Thyroid gland (tissue), 4 donors: ENCODE measurements at places on chromosomes 12 and 14. TPM values are rescaled to one million over a fixed set of nuclear protein-coding genes. Genes with fewer than 3 reads are reported as not detected.

DNA sequence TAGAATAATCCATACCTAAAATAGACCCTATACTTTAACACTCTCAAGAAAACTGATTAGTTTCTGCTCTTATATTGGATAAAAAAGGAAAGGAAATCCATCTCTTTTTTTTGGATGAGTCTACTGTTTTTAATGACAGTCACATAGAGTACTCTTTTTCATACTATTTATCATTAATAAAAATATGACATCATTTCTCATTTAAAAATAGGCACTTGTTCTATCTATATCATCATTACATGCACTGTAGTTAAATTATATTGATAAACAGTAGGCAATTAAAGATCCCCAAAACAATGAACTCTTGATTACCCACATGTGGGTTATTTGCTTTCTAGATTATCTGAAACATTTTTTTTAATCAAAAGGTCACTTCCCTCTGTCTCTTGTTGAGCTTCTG, 338.8 kb downstream of the NELL2 start:
- H3K4me1 ChIP-seq: peaks cover 8% of the 10 kb centered on the region
- no peak for DNase-seq
- no peaks in the 10 kb centered on the region for H3K27me3 ChIP-seq
- no peak overlapping the region for H3K27ac ChIP-seq

DNA sequence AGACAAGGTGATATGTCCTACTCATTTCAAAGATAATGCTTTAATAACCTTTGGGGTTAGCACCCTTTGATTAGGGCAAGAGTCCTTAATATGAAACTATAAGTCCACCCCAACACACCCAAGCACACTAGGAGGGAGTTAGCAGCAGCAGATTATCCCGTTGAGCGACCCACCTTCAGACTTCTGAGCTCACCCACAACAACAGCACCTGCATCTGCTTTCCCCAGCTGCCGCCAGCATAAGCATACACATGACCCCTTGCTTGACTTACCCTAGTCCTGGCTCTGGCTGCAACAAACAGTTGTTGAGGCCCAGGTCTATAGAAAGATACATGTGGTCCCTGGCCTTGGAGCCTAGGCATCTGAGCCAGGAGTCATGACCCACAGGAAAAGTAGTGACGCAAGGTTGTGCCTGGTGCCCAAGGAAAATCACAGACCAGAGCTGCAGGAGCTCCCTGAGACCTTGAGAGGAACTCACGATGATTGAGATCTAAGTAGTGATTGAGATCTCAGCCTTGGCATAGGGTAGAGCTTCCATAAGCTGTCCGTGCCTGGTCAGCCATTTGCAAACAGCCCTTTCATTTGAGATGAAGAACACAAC, 19.0 kb downstream of the ZDHHC22 start:
- peaks cover 54% of the 10 kb centered on the region for H3K4me1 ChIP-seq
- no peak overlapping the region for H3K4me3 ChIP-seq
- H3K27ac ChIP-seq: peak overlapping the region; percentile 45
- no peaks in the 10 kb centered on the region for H3K27me3 ChIP-seq
- DNase-seq: no peak

DNA sequence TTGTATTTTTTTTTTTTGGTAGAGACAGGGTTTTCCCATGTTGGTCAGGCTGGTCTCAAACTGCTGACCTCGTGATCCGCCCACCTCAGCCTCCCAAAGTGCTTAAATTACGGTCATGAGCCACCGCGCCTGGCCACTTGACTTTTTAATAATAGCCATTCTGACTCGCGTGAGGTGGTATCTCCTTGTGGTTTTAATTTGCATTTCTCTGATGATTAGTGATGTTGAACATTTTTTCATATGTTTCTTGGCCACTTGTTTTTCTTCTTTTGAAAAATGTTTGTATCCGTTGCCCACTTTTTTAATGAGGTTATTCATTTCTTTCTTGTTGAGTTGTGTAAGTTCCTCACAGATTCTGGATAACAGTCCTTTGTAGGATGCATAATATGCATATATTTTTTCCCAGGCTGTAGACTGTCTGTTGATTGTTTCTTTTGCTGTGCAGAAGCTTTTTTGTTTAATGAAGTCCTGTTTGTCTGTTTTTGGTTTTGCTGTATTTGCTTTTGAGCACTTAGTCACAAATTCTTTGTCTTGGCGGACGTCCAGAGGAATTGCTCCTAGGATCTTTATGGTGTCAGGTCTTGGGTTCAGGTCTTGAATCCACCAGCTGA, 10.3 kb upstream of the PGAM5 start:
- H3K36me3 ChIP-seq: peaks cover 7% of the 10 kb centered on the region
- H3K27me3 ChIP-seq: no peaks in the 10 kb centered on the region
- no peaks in the 10 kb centered on the region for H3K4me1 ChIP-seq
- H3K27ac ChIP-seq: no peak overlapping the region

DNA sequence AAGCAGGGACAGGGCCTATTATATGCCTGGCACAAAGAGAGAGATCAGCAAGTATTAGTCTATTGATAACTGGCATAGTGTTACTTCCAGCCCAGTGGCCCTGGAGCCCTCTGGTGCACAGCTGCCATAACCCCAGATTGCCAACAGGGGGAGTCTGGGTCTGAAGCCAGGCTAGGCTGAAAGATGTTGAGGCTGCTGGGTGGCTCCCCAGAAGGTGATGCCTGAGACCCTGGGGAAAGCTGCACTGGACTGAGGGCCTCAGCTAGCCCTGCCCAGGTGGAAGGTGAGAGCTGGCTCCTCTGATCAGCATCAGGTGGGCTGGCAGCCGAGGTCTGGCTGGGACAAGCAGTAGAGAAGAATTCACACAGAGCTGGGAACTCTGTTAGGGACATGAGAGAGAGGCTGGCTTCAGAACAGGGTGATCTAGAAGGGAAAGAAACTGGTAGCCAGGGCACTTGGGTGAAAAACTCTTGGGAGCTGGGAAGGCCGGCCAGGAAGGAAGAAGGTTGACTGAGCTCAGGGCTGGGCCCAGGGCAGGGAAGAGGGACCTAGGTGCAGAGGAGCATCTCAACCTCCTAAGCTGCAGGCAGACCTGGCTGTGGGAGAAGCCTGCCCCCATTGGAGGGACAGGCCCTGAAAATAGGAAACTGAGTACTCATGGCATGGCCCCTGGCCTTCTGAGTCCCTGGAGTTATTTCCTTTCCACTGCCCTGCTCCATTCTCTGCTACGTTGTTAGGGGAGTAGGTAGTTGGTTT, 3.9 kb downstream of the GZMH start:
- peak; percentile 35 for DNase-seq
- peaks cover 4% of the 10 kb centered on the region for H3K4me1 ChIP-seq
- peak overlapping the region; percentile 63 for H3K27ac ChIP-seq
- no peaks in the 10 kb centered on the region for H3K27me3 ChIP-seq
- no peaks in the 10 kb centered on the region for H3K36me3 ChIP-seq

GRCh38 chr14:57408037-57408436, 17.7 kb downstream of the NAA30 start:
- H3K27me3 ChIP-seq: no peaks in the 10 kb centered on the region
- peaks cover 7% of the 10 kb centered on the region for H3K36me3 ChIP-seq
- H3K4me1 ChIP-seq: peaks cover 7% of the 10 kb centered on the region
- no peak for DNase-seq
- no peak overlapping the region for H3K27ac ChIP-seq
- H3K4me3 ChIP-seq: no peak overlapping the region

DNA sequence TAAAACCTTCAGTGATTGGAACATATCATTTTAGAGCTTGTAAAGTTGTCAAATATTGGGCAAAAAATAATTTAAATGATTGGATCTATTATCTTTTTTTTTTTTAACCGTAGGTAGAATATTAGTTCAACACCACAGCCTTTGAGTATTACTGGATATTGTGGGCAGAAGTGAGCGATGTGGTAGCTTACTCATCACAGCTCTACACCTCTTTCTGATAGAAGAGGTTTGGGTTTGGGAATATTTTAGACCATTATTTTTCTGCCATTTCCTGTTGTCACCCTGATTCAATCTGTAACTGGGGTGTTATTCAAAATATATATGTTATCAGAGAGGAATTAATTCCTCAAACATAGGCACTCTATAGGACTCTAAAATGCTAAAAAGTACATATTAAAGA, 34.8 kb upstream of the SLC38A2 start:
- H3K27ac ChIP-seq: no peak overlapping the region
- H3K4me1 ChIP-seq: no peaks in the 10 kb centered on the region
- no peaks in the 10 kb centered on the region for H3K27me3 ChIP-seq

- H3K27ac ChIP-seq: no peak overlapping the region
- H3K4me3 ChIP-seq: no peak overlapping the region
- H3K27me3 ChIP-seq: no peaks in the 10 kb centered on the region
- peaks cover 23% of the 10 kb centered on the region for H3K36me3 ChIP-seq
- DNase-seq: no peak
Measured at GRCh38 chr14:36293824-36294223, 26.6 kb downstream of the MBIP start.

DNA sequence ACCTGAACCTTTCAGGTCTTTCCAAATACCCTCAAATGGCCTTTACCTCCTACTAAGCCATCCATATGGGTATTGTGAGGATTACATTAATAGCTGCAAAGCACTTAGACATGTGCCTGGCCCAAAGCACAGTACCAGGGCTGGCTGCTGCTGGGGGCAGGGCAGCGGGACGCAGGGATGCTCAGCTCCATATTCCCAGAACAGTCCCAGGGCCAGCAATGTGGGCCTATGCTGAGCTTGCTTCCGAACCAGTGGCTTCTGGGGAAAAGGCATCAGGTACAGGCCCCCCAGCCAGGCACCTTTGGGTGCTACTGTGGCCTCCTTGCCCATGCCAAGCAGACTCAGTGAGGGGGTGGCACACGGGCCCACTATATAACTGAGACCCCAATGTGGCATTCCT, 10.4 kb downstream of the ACTN1 start:
- no peak overlapping the region for H3K4me3 ChIP-seq
- no peak for DNase-seq
- H3K27ac ChIP-seq: no peak overlapping the region
- H3K27me3 ChIP-seq: no peaks in the 10 kb centered on the region
- peaks cover 60% of the 10 kb centered on the region for H3K4me1 ChIP-seq
- H3K36me3 ChIP-seq: no peaks in the 10 kb centered on the region

DNA sequence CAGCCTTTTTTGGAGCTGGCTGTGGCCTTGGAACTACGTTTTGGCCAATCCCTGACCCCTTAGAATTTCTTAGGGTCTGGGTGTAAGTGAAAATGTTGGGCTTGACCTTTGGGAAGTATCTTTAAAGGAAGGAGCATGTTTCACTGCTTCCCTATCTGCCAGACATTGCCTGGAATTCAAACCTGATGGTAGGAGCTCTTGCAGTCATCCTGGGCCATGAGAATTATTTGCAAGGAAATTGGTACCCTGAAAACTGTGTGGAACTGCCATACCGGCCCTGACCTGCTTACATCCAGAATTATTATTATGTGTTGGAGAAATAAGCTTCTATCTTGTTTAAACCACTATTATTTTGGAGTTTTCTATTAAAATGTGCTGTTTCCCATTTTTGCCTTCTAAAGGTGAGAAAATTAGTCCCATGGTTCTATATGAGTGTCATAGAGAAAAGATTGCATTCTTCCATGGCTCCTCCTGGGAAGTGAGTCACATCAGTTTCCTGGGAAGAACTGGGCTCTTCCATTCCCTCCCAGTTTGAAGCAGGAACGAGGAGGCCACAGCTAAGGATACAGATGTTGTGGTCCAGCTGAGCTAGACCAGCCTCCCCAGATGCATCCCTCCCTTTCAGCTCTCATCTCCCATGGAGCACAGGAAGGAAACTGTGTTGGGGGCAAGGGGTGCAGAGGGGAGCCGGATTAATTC, 9.5 kb upstream of the PGF start:
- peak overlapping the region; percentile 47 for H3K27ac ChIP-seq
- DNase-seq: no peak
- no peaks in the 10 kb centered on the region for H3K27me3 ChIP-seq
- H3K4me1 ChIP-seq: peaks cover 10% of the 10 kb centered on the region
- no peak overlapping the region for H3K4me3 ChIP-seq
- no peaks in the 10 kb centered on the region for H3K36me3 ChIP-seq

DNA sequence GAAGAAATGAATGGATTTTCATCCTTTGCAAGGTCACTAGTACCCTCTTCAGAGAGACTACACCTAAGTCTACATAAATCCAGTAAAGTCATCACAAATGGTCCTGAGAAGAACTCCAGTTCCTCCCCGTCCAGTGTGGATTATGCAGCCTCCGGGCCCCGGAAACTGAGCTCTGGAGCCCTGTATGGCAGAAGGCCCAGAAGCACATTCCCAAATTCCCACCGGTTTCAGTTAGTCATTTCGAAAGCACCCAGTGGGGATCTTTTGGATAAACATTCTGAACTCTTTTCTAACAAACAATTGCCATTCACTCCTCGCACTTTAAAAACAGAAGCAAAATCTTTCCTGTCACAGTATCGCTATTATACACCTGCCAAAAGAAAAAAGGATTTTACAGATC, 40.8 kb downstream of the SPATA7 start:
- H3K36me3 ChIP-seq: no peaks in the 10 kb centered on the region
- no peak for DNase-seq
- H3K27me3 ChIP-seq: no peaks in the 10 kb centered on the region

TEX52 gene
- not detected for total RNA-seq

C3AR1 gene
- 2.9 TPM for total RNA-seq

KRT83 gene
- 0.40 TPM for total RNA-seq

SEL1L gene
- 65.4 TPM for total RNA-seq

TAS2R19 gene
- 8.9 TPM for total RNA-seq

CCDC88C gene
- 3.0 TPM for total RNA-seq
